NCI-H1048 (cell line): ENCODE measurements at places on chromosomes 16 and 17.

DNA sequence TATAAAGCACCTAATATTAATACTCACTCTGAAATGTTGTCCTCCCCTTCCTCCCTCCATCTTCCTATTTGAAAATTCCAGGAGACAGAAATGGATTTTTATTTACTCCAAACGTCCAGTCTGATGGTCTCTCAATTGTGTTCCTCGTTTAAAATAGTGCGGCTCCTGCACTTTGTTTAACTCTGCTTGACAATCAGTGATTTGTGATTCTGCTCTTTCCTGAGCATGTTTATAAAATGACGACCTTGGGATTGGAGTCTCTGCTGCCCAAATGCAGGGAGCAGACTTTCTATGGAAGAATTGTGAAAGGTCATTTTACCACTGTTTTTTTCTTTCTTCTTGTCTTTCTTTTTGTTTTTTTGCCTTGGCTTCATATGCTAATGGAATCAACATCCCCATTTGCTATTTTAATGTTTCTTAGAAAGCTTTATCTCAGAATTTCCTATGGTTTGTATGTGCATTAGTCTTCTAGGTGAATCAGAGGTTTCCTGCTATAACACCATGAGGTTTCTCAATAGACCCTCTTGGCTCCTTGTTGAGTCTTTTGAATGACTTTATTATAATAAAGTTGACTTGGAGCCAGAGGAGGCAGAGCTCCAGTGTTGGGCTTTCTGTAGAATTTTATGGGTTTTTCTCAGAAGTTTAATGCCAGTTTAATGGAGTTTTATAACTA, 376.5 kb downstream of the CDH11 start:
- DNase-seq, result no peak

- no peak for DNase-seq
Observed at GRCh38 chr16:22089910-22090309, 2.4 kb upstream of the VWA3A start.

DNA sequence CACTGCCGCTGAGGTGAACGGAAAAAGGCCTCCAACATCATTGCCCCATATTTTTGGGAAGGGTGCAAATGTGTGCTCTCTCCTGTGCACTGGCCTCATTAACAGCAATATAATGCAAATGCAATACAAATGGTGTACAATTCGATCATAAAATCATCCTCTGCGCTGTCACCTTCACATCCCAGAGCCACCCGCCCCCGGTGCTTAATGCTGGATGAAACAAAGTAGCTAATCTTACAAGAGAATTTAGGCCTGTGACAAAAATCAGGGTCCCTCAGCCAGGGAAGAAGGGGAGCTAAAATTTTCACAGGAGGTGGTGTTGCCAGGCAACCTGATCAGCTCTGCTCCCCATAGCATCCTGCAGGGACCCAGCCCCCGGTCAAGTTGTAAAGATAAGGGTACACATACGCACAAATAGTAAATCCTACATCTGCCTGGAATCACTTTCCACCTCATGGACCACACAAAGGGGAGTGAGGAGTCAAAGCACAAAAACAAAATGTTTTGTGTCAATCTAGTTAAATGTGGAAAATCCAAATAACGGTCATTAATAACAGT, 3.0 kb downstream of the TBC1D16 start:
- no peak for DNase-seq

DNA sequence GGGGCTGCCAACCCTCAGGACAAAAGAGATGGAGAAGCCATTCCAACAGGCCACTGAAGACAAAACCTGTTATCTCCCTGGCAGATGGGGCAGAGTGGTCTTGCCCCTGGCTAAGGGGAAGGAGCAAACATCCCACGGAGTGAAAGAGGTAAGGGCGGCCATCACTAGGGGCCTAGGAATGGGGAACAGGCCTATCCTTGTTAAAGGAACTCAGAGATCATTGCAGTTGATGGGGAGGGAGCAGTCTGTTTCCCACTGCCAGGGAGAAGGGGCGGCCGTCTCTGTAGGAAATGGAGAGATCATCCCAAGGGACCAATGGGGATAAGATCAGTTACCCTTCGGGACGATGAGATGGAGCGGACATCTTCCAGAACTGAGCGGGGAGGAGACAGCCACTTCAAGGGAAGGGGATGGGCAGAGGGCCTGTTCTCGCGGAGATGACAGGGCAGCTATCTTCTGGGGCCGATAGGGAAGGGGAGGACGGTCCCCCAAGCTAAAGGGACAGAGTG, 581 bp upstream of the TMEM208 start:
- DNase-seq, result no peak

GRCh38 chr17:63960430-63960829, 12.3 kb downstream of the SCN4A start:
- DNase-seq, result no peak

DNA sequence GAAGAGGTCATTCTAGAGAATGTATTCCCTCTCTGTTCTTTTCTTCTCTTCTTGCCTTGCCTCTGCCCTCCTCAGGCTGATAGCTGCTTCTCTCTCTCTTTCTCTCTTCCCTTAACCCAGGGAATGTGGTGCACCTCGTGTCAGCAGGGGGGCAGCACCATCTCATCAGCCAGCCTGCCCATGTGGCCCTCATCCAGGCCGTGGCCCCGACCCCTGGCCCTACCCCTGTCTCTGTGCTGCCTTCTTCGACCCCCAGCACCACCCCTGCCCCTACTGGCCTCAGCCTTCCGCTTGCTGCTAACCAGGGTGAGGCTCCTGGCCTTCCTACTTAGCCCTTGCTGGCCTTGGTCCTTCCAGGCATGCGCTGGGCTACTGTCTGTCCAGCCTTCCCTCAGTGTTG, 23.5 kb downstream of the SRCAP start:
- no peak for DNase-seq

DNA sequence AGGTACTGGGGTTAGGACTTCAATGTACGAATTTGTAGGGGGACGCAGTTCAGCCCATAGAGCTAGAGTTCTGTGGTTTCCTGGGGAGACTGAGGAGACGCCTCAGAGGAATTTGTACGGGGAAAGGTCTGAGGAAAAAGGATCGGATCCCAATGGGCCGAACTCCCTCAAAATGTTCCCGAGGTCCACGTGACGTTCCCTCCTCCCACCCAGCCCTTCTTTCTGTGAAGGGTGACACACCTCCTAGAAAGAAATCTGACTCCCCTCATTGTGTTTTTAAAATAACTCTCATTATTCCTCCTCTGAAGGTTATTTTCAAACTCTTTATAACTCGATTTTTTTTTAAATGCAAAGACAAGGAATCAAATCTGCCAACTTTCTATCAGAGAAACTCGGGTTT, 8.6 kb downstream of the RGS9 start:
- DNase-seq, result no peak

GRCh38 chr17:81948635-81949378, 1.8 kb upstream of the MYADML2 start:
- DNase-seq, result no peak

DNA sequence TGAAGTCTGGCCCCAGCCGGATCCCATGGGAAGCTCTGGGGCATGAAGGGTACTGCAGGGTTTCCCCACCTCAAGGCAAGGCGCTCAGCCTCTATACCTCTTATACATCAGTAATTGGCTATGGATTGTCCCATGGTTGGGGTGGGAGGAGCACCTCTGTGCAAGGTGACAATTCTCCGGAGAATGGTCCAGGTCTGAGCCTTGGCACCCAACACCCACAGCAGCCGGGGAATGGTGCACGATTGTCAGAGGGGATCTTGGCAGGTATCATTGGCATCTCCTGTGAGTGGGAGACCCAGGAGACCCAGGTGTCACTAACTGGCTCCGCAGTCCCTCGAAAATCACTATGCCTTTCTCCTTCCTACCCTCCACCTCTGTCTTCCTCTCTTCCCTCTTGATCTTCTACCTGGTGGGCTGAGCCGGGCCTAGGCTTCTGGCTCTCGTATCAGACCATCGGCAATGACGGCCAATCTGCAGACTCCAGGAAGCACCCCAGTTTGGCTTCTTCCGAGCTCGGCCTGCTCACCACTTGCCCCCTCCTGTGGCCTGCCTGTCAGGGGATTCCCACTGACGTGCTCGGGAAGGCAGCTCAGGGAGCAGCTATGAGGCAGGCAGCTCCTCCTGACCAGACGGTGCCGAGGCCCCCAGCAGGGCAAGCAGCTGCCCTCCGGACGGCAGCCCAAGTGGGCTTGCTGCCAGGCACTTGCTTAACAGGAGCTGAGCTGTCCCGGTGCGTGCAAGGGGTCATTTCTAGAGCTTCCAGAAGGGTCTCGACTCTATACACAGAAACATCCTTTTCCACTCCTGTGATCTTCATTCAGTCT, 10.0 kb upstream of the CALB2 start:
- DNase-seq, result no peak

DNA sequence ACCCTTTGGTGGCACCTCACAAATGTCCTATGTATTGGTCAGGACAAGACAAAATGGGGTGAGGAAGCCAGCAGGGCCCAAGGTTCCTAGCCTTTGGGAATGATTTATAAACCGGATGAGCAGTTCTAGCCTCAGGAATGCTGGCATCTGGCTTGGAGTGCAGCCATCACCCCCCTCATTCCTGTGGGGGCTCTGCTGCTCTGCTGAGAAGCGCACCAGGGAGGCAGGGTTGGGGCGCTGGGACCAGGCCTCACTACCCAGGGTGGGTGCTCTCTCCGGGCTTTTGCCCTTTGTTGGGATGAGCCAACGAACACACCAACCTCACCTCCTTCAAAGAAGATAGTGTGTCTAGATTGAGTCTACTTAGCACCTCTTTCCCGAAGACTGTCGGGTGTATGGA, 39.2 kb downstream of the TMEM11 start:
- DNase-seq, result no peak

- no peak for DNase-seq
Observed at GRCh38 chr16:81693744-81694303, 85.3 kb upstream of the PLCG2 start.

DNA sequence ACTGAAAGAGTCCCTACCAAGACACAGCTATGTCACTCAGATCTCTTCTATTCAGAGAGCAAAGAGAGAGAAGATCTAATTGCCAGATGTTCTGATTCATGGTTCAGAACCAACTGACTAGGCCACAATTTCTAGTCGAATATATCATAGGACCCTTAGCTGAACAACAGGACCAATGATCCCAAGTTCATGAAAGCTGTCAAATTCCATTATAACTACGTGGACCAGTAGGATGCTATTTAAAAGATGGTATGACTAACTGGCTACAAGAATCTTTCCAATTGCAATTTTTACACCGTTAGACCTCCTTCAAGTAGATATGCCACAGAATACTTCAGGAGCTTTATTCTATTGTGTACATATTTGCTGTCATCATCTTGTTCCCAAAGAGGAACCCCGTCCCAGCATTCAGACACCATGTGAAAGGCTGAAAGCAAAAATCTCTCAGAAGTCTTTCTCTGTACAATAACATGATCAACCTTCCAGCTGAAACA, 26.0 kb downstream of the DCUN1D3 start:
- DNase-seq, result no peak

DNA sequence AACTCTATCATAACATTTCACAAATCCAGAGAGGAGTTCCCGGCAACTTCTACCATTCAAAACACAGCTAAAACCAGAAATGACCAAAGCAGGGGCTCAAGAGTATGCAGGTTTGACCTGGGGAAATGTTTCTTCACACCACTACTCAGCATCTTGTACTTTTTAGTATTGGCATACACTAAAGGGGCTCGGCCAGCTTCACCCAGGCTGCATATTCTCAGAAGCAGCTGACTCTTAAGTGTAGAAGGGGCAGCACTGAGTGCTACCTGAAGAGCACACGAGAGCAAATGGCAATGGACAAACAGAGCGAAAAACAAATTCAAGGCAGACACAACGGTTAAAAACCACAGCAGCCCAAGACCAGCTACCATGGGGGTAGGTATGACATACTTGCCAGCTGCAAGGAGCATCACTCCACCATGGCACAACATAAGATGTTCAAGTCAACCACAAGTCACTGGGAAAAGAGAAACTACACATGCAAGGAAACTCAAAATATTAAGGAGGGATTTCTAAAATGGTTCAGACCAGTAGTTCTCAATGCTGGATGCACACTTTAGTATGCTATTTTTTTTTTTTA, 34.4 kb downstream of the N4BP1 start:
- no peak for DNase-seq
